ENCODE measurements at places on chromosomes 3 and 15.
A peak's percentile ranks its signal among the peaks of the same experiment; 100 is the strongest.

DNA sequence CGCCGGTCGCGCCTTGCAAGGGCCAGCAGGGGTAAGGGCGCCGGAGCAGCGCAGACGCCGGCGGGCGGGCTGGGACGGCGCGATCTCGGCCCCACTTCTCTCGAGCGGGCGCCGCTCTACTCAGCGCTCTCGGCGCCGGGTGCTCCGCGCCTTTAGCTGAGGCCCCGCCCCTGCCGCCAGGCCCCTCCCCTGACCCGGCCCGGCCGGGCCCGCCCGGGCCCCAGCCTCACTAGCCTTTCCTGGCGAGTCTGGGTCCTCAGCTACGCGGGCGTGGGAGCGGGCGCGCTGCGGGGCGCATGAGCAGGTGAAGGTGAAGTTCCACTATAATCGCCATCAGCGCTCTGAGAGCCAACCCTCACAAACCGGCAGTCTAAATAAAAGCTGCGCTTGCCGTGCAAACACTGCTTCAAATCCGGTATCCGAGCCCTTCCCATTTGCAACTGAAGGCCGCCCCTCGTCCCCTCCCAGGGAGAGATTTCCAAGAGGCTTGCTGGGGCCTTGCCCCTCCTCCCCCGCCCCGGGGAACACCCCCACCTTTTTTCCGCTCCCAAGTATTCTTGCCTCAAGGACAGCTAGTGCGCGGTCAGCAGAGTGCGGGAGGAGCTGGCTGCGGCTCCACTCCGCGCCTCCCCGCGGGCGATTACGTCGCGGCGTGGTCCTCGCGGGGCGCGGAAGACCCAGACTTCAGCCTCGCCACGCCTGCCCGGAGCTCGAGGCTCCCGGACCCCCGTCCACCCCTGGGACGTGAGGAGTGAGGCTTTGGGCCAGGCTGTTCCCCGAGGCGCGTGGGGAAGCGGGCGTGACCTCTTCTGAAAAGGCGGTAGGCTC is at the start of gene RPP25:
TSS of gene RPP25 (minus strand) at position 125 of the 828 bp plus-strand sequence. CDS start 189 bp downstream, outside the sequence.
- DNase-seq = peak; percentile 89

DNA sequence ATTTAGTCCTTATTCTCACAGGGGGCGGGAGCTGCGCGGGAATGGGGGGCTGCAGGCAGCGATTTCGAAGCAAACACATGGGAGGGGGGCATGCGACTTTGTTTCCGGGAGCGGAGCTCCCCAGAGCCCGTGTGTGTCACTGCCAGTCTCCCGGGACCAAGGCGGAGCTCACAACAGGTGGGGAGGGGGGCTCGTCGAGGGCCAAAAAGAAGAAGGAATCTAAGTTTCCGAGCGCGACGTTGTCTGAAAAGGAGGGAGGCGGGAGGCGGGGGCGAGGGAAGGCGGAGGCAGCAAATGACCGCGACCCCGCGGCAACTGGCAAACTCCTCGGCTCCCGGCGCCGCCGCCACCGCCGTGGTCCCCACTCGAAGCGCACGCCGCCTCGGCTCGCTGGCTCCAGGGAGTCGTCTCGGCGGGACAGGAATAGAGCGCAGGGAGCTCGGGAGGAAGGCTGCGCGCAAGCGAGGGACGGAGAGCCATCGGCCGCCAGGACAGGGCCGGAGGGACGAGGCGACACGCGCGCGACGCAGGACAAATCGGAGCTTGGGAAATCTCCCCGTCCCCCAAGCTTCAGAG is 1.4 kb downstream of the FOXP1 start:
- DNase-seq = no peak

DNA sequence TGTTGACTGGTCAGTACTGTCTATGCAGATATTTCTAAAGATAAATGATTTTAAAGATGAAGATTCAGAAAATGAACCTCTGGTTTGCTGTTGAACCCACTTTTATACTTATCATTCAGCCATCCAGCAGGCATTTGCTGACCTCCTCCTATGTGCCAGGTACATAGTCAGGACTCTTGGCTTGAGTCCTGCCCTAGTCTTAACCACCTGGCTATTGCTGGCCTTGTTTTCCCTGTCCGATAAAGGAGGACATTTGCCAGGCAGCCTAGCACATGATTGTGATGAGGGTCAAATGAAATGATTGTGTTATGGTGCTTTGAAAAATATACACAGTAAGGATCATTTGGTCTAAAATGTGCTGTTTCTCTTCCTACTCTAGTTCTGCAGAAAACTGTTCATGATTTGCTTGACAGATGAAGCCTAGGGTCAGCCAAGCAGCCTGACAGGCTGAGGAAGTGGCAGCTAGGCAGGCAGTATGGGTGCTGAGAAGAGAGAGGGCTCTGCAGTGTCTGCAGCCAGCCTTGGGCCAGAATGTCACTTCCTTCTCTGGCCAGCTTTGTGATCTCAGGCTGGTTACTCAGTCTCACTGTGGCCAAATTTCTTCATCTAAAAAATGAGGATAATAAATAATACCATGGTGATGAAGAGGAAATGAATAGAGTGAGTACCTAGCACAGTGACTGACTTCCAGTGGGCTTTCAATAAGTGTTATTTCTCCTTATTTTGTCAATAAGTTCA is 13.8 kb downstream of the EXOSC7 start:
- DNase-seq = no peak

DNA sequence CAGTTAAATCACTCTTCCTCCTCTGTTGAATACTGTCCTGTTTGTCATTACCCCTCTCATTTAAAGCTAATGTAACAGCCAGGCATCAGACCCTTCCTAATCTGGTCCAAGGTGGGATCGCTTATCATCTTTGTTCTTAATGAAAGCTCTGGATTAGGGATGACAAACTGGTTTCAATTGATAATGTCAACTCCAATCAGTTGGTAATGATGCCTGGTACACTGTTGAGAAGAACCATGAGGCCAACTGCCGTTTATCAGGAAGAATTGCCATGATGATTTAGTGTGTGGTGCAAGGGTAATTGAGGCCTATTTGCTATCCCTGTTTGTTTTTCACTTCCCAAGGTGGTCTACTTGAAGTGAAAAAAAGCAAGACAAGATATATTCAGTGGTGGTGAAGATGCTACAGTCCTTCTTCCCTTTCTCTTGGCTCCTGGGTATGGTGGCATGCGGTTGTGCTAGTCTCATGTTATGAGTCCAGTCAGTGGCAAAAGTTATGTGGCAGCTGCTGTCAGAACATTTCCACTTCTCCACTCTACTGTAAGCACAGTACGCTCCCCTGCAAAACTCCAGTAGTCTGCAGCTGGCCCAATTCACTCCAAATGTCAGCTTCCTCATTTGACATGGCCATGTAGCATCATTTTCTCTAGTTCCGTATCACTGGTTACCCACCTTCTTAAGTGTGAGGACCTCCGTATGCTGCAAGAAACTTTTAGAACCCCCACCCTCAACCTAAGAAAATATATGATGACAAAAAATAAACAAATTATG is 72.5 kb downstream of the MORC1 start:
- DNase-seq = no peak

GRCh38 chr3:17384567-17385296 is 357.7 kb downstream of the TBC1D5 start:
- DNase-seq = no peak

- DNase-seq = no peak
Measured at GRCh38 chr3:141933421-141934300, 57.2 kb downstream of the ATP1B3 start.

DNA sequence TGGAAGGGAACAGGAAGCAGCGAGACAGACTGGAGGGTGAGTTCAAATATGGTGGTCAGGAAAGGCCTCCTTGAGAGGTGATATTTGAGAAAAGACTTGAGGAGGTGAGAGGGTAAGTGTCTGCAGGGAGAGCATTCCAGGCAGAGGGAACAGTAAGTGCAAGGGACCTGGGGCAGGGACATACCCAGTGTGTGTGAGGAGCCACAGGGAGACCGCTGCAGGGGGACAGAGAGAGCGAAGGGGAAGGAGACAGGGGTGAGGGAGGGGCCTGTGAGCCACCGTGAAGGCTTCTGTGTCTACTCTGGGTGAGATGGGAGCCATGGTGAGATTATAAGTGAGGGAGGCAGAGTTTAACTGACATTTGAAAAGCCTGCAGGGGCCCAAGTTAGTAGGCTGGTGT is 38.0 kb downstream of the WNT7A start:
- no peak for DNase-seq

DNA sequence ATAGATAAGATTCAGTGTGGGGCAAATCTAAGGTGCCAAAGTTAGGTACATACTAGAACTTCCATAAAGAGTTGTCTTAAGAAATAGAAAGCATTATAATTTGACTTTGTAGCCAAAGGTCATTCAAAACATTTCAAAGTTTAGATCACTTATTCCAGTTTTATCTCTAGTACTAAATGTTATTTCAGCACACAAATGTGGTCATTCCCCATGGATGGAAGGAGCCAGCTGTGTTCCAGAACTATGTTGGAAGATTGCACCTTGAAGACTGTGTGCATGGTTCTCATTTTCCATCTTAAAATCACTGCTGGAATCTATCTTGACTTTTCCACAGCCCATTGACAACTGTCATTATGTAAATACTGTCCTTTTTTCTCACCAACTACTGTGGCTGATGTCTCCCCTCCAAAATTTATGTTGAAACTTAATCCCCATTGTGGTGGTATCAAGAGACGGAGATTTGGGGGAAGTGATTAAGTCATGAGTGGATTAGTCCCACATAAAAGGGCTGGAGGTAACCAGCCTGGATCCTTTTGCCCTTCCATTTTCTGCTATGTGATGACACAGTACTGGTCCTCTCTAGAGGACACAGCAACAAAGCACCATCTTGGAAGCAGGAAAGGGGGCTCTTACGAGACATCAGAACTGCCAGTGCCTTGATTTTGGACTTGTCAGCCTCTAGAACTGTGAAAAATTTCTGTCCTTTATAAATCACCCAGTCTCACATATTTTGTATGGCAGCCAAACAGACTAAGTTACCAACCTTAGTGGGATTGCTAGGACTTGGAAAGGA is 24.0 kb downstream of the TGFBR2 start:
- no peak for DNase-seq

DNA sequence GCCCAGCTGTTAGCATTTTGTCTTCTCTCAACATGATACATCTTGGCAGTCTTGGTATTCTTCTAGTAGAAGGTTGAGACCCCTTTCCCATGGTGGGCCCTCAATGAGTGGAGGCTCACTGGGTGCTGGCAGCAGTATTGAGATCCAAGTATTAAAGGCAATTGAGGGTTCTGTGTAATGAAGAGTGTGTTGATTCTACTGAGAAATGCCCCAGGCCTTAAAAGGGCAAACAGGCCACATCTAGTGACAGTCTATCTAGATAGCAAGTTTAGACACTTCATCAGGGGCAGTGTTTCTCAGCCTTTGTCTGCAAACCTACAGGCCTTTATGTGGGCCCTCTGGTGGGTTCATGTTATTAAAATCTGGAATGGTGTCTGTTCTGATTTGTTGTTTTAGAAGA is 9.5 kb downstream of the PPP2R3A start:
- DNase-seq = no peak

DNA sequence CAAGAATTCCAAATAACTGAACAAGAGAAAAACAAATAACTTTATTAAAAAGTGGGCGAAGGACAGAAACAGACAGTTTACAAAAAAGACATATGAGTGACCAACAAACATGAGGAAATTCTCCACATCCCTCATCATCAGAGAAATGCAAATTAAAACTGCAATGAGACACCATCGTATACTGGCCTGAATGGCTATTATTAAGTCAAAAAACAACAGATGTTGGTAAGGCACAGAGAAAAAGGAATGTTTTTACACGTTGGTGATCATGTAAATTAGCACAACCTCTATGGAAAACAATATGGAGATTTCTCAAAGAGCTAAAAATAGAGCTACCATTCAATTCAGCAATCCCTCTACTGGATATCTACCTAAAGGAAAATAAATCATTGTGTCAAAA is 1260.4 kb upstream of the ALCAM start:
- no peak for DNase-seq

All from HS-27A (cell line).